IPS-NIHi11 (cell line): ENCODE measurements at places on chromosomes 1 and 21.

- no peak for DNase-seq
These were observed 84.1 kb downstream of the LYST start for GRCh38 chr1:235782601-235783000.

GRCh38 chr1:211587123-211587522 is 8.2 kb upstream of the SLC30A1 start:
- no peak for DNase-seq

GRCh38 chr1:214199585-214199984 is 81.4 kb upstream of the SMYD2 start:
- no peak for DNase-seq

GRCh38 chr1:10827377-10828333 is 31.2 kb upstream of the CASZ1 start:
- DNase-seq, result no peak

GRCh38 chr1:87840767-87841166 is 512.1 kb downstream of the LMO4 start:
- DNase-seq, result no peak
